ENCODE measurements at places on chromosomes 12 and 14.

DNA sequence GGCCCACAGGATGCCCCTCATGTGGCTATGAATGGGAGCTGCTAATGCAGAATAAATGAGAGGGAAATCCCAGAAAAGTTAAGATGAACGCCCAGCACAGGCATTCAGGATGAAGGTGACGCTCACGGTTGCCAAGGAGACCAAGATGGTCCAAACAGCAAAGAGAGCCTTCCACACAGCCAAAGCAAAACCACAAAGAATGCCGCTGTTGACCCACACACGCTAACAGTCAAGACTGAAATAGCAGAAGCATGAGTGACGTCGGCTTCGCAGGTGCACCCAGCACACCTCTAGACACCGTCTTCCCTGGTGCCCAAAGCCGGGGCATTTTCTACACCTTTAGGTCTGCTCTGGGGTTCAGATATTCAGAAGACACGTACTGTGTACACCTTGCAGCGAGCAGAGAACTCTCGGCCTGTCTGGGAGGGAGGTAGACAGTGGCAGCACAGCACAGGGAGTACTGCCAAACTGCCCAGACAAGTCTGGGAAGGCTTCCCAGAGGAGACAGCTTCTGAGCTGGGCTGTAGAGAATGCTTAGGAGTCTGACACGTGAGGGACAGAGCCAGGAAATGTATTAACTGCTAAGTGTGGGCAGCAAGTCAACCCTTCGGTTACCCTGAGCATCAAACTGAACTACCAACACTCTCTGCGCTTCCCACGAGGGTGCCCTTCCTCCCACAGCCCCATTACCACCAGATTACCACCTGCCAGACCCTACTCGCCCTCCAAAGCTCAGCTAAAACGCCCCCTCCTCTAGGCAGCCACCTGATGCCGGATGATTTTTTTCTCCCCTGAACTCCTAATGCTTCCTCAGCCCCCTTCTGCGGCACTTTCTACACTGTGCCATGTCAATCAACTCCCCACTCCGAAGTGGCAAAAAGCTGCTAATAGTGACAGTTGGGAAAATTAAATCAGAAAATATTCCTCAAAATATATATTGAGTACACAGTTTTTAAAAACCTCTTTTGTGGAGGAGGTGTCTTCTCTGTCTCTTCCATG is 50.1 kb downstream of the CCDC88C start:
- DNase-seq, result peak; percentile 82

DNA sequence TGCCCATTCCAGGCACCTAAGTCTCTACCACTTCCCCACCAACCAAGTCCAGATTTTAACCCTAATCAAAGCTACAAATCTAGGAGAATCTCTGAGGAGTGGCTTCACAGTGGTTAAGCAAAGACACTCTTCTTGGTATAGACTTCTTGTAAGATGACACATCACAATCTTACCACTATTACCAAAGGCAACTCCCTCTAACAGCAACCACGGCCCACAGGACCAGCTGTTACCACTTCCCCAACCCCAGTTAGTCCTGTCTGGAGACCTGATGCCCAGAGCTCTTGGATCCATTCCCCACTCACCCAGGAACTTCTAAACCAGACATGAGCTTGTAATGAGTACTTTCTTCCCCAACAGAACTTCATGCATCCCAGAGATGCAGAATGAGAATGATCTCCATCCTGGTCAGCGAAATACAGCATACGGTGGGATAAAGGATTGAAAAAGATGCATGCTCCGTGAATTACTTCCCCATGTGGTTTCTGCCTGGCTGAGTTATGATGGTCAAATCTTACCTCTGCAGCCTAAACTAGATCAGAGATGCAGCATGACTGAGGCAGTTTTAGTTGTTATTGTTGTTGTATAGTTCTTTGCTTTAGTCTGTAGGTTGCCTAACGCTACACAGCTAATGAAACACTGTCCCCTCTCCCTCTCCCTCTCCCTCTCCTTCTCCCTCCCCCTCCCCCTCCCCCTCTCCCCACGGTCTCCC is 87.7 kb upstream of the FOXN3 start:
- peak; percentile 97 for DNase-seq

DNA sequence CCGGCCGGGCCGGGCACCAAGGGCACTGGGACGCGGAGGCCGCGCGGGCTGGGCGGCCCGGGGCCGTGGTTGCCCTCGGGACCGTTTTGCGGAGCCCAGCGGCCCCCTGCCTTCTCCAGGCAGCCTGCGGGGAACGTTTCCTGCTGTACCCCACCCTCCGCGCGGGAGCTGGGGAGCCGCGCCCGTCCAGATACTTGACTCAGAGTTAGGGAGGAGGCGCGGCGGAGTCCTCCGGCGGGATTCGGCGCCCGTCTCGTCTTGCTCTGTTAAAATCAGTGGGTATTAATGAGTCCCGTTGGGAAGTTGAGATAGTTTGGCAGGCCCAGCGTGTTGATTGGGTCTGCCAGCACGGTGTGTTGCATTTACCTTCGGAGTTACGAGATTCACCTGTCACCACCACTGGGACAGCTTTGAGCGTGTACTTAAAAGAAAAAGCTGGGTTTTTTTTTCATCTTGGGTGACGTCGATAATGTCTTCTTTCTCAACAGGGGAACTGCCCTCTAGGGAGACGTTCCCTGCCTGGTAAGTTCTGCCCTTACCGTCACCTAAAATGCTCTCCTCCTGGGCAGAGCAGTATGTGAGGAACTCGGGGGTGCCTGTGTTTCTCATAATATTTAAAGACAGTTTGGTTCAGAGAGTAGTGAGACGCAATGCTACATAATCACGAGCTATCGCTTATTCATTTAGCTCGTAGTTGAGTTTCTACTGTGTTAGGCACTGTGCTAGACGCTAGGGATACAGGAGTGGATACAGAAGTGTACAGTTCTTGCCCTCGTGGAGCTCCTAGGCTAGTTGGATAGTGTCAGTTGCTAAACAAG is 596 bp downstream of the DLST start:
- DNase-seq, result peak; percentile 23

DNA sequence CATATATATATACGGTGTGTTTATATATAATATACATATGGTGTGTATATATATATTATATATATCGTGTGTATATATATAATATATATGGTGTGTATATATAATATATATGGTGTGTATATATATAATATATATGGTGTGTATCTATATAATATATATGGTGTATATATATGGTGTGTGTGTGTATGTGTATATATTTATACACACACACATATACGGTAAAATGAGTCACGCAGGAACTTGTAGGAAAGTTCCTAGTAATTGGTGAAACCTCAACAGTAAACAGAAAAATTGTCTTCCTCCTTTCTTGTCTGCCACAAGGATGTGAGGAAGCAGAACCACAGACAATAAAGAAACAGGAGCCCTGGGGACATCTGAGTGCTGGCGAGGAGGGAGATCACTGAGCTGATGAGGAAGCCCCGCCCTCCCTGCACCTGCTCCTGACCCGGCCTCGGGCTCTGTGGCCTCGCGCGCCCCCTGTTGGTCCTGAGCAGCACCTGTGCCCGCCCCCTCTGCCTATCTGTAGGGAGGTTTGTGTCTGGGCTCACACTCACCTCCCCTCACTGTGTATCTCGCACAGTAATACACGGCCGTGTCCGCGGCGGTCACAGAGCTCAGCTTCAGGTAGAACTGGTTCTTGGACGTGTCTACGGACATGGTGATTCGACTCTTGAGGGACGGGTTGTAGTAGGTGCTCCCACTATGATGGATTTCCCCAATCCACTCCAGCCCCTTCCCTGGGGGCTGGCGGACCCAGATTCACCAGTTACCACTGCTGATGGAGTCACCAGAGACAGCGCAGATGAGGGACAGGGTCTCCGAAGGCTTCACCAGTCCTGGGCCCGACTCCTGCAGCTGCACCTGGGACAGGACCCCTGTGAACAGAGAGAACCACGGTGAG is 1079.4 kb downstream of the TMEM121 start:
- DNase-seq, result peak; percentile 79

DNA sequence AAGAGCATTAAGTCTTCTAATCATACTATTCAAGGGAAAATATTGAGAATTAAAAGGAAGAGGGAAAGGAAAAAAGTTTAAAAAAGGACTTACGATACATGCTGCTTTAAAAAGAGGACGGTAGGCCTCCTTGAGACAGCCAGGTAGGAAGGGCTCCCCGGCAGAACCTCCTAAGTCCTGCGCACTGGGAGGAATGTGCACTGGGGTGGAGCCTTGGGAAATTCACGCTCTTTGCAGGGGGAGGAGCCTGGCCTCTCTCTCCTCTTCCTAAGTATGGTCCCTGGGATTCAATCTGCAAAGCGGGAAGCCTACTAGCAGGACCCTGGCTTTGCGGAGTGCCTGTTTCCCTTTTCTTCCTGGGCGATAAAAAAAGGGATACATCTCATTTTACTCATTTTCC is 553.0 kb downstream of the RPS29 start:
- no peak for DNase-seq

Data from MV-4-11 (cell line).